ENCODE measurements at places on chromosomes 11 and 22.

DNA sequence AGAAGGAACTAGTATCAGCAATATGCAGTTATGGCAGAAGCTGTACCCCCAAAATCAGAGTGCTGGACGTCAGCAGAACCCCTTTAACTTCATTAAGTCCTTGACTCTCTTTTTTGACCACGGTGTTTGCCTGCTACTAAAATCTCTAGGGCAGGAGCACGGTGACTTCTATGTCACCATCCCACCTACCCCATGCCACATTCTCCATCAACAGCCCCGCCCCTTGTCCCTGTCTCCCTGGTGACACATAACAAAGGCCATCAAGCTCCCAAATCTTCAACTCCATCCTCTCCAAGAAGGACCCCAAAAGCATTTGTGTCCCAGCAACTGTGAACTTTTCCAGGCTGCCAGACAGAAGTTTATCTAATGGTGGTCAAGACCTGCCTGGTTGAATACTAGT is 894 bp downstream of the ADA2 start:
- DNase-seq, result no peak

- no peak for DNase-seq
Measured at GRCh38 chr11:1785749-1786413, 22.2 kb upstream of the CTSD start.

DNA sequence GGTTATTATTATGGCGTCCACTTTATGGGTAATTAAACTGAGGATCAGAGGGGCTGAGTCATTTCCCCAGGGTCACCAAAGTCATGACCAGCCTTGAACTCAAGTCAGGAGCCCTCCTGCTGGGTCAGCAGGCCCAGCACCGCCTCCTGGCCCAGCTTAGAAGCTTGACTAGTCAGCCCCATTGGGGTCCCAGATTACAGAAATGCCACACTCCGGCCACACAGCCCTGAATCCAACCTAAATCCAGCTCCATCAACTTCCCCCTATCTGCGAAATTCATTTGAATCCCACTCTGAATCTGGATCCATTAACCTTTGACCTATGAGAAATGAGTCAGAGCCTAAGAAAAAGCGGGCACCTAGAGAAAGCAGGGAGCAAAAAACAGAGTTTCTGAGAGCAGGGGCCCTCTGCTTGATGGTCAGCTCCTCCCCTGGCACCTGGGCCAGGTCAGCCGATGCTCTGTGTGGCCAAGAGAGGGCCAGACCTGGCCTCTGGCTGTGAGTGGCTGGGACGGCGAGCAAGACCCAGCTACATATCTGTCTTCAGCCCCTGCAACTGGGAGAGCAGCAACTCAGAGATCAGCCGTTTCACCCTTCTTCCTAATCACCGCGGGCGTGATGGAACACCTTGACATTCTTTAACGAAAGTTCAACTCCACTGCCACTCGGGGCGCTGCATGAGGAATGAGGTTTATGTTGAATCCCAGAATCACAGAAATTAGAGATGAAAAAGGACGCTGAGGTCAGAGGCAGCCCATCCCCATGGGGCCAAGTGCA is 196.1 kb downstream of the TRIM29 start:
- no peak for DNase-seq

DNA sequence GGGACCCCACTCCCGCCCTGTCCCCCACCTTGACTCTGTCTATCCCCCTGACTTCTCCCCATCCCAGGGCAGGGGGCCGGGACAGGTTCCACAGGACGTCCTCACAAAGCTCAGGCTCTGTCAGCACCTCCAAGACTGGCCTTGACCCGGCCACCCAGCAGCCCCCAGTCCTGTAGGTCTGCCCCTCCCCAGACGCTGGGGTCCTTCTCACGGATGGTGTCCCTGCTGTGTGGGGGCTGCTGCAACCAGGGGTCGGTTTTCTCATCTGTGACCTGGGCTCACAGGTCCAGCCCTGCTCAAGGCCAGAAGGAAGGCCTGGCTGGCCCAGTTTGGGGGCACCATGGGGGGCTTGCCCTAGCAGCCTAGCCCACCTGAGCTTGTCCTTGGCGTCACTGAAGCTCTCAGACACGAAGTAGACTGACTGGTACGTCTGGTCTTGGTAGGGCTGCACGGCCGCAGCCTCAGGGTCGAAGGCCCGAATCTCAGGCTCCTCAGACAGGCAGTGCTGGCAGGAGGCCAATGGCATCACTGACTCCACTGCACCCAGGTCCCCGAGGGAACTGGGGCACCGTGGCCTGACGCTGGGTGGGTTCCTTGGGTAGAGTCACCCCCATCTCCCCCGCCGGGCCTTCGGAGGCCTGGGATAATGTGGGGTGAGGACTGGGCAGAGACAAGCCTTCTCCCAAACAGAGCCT is 4.0 kb upstream of the INS start:
- no peak for DNase-seq

- DNase-seq, result no peak
Measured at GRCh38 chr11:114081641-114082414, 22.3 kb downstream of the ZBTB16 start.

DNA sequence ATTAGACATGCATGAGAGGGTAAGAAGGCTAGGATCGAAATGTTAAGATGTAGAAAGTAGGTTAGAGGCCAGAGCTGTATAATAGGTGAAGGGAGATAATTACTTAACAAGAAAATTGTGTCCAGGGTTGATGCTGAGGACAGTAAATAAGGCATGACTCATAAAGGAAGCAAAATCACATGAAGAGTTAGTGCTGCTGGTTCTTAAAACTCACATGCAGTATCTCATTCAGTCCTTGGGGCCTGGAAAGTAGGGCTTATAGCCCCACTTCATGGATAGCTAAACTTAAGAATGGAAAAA is 130.2 kb downstream of the NCAM1 start:
- DNase-seq, result no peak

- peak; percentile 31 for DNase-seq
Measured at GRCh38 chr22:37898441-37899181, 7.5 kb upstream of the MICALL1 start.

All from C1 segment of cervical spinal cord (tissue), 14 donors.